ENCODE measurements at places on chromosomes 5 and 9.

- DNase-seq = no peak
These were observed 224.7 kb upstream of the GRAMD2B start for GRCh38 chr5:126198531-126198930.

DNA sequence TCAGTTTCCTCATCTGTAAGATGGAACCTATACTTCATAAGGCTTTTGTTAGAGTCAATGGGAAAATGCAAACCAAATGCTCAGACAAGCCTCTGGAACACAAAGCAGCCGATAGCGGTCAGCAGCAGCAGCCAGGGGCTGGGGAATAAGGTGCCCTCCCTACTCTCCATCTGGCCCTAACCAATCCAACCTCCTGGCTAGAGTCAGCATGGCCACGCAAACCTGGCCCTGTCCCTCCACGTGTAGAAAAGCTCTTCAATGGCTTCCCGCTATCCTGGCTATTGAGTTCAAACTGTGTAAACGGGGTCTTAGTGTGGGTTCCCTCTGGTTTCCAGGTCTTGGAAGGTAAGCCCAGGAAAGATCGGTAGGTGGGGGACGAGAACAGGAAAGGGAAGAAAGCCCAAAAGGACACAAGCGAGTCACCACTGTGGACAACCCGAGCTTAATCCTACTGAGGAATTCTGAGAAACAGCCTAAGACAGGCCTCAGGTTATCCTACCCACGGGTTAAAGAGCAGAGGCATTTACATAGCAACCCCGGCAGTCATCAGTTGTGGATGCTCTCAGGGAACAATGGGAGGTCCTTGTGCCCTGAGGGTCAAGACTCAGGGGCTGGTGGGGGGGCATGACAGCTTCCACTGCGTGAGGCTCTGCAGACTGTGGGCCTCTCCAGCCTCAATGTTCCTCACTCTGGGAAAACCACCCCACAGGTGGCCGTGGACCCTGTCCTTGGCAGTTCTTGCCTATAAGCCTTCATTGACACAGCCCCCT lies 30.9 kb downstream of the FABP6 start:
- no peak for DNase-seq

- DNase-seq = no peak
These were observed 221.9 kb downstream of the PDZD2 start for GRCh38 chr5:31860726-31861433.

- DNase-seq = no peak
These were observed 158.6 kb downstream of the GLIS3 start for GRCh38 chr9:4141296-4141695.

DNA sequence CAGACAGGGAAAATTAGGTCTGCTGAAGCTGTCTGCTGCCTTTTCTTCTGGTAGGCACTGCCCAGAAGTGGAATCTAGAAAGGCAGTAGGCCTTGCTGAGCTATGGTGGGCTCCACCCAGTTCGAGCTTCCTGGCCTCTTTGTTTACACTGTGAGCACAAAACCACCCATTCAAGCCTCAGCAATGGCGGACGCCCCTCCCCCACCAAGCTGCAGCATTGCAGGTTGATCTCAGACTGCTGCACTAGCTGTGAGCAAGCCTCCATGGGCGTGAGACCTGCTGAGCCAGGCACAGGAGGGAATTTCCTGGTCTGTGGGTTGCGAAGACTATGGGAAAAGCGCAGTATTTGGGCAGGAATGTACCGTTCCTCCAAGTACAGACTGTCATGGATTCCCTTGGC lies 18.5 kb downstream of the AGTPBP1 start:
- peak; percentile 32 for DNase-seq

DNA sequence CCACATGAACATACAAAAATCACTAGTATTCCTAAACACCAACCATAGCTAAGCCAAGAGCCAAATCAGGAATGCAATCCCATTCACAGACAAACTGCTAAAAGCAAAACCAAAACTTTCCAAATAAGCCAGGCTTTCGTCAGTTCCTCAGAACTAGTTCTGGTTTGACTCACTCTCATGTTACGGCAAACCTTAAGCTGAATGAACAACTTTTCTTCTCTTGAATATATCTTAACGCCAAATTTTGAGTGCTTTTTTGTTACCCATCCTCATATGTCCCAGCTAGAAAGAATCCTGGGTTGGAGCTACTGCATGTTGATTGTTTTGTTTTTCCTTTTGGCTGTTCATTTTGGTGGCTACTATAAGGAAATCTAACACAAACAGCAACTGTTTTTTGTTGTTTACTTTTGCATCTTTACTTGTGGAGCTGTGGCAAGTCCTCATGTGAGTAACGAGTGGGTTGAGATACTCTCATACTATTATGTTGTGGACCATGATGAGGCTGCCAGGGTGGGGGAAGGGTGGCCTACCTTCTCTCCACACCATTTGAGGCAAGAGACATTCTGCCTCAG lies at the start of gene PDCD1LG2:
TSS of gene PDCD1LG2 (plus strand) at position 172 of the 572 bp plus-strand sequence. CDS start 12,016 bp downstream, outside the sequence.
- DNase-seq = peak; percentile 68

DNA sequence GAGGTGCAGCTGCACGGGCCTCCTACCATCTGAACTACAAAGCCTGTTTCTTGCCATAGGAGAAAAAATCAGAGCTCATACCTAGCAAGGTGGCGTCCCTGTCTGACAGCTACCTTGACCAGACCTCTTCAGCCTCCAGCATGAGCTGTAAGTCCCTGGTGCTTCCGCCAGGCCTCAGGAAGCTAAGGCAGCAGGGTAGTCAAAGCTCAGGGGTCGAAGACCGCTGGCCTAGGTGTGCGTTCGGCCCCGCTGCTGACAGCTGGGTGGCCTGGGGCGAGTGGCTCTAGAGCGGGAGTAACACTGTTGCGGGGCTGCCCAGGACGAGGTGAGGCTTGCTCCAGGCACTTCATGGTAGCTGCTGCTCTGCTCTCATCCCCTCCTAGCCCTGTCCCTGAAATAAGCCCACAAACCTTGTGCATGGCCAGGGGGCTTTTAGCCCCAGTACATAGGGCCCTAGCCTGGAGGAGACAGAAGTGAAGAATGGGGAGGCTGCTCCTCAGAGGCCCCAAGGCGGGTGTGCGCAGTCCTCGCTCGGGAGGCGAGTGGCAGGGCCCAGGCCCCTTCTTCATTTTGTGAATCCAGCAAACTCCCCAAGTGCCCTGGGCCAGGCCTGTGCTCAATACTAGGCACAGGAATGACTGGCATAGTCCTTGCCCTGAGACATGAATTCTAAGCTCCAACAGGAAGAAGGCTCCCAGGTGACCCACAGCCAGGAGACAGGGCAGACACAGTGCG lies 5.4 kb downstream of the TOR2A start:
- DNase-seq = no peak

DNA sequence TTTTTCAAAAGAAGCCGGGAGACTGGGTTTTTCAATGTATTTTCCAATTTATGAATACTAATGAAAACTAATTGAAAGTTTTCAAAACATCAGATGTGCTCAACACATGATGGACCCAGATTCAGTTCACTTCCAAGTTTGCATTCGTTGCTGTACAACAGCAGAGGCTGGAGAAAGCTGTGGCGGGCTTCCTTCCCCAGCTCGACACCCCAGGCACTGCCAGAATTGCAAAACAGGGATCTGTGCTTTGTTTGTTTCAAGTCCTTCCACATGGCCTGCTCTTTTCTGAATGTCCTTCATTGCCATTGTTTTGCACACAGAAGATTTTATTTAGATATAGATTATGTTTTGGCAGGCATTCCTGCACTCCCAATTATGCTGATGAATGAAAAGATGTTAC lies 30.3 kb upstream of the INSYN2B start:
- no peak for DNase-seq

DNA sequence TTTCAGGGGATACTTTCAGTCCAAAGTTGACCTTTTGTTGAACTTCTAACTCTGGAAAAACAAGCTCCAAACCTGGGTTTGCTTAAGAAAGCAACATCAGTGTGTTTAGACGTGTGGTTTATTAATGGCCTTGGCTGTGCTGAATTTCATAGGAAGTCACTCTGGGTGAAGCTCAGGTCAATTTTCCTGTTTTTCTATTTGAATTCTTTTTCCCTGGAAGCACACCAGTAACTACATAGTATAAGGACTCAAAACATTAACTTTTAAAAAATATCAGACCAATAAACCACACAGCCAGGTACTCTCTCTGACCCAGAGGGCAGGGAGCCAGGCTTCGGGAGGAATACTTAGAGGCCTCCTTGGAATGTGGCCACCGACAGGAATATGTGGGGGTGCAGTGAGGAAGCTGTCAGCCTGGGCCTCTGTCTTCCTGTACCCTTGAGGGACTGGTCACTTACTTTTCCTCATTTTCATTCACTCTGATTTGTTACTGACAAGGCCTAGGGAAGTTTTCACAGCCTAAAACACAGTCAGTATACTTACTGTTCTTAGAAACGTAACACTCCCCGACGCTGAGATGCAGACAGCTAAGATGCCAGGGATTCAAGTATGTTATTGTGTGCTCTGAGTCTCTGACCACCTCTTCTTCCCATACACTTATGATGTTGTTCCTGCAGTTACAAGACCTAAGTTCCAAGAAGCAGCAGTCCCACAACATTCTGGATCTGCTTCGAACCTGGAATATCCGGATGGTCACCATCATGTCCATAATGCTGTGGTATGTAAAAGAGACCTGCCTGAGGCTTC lies 18.9 kb downstream of the SLC22A5 start:
- DNase-seq = no peak

- no peak for DNase-seq
These were observed 439.0 kb downstream of the ENC1 start for GRCh38 chr5:74201334-74202081.

DNA sequence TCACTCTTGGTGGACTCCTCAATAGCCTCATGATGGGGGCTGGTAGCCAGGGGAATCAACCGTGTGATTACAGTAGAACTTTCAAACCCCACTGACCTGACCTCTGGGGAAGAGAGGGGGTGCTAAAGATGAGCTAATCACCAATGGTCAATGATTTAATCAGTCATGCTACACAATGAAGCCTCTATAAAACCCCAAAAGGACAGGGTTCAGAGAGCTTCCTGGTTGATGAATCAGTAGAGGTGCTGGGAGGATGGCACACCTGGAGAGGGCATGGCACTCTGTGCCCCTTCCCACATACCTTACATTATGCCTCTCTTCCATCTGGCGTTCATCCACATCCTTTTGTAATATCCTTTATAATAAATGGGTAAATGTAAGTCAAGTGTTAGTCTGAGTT lies 8.9 kb upstream of the SH3TC2 start:
- DNase-seq = no peak

DNA sequence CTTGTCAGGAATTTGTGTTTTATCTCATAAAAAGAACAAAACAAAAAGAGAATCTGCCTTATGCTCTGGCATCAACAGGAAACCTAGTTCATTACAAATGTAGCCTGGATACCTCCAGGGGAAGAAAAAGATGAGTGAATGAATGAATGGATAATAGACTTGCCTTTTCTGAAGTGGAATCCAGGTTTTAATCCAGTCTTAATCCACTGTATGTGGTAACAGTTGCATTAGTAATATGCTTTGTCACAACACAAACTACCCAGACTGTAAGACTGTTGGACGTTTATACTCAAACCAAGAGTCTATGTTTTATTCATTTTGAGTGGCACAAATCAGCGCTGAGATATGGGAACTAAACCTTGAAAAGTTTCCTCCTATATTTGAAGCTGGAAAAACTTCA lies 32.1 kb upstream of the MAP3K1 start:
- DNase-seq = no peak

DNA sequence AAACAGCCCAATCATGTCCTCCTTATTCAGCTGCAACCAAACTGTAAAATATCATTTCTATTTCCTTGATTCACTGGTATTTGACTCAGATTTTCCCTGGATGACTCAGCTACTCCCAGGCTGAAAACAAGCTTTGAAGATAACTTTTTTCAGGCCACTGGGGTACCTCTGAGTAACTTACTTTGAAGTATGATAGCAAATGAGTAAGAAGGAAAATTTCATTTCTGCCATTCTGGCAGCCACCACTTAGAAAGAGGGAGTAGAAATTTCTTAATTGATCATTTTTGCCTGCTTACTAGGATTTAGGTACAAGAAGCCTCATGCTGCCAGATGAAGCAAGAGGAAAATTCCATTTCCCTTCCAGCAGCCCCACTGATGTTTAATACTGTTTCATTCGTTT lies 247.4 kb downstream of the PRELID2 start:
- DNase-seq = no peak

DNA sequence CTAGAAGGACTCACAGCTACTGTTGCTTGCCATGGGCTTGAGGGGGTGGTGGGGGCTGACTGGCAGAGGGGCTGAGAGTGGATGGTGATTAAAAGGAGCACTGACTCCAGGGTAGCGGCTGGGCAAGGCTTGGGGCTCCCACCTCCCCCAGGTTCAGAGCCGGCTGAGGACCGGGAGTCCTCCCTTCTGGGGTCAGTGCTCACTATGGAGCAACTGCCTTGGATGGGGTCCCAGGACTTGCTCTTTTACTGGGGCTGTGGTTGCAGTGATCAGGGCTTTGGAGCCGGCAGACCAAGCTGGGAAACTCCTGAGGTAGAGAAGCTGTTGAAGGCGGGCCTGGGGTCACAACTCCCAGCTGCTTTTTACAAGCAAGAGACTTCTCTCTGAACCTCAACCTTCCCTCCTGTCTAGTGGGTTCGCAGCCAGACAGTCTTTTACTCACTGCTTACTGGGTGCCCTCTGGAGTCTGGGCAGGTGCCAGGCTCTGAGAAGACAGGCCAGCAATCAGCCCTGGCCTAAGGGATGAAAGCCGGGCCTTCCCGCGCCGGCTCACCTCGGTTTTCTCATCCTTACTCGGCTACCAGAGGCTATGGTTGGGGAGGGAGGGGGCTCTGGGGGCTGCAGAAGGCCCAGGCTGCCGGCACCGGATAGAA lies 795 bp upstream of the ASS1 start:
- DNase-seq = no peak

DNA sequence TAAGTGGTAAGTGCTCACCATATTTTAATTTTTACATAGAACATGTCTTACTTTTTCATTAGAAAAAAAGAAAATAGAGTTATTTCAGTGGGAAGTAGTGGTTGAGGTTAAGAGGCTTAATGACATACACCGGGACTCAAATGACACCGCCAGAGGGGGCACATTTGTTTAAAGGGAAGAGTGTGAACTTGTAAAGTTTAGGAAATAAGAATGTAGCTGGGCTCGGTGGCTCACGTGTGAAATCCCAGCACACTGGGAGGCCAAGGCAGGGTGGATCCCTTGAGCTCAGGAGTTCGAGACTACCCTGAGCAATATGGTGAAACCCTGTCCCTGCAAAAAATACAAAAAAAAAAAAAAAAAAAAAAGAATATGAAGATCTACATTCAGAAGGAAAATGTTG lies 43.4 kb upstream of the TNFAIP8 start:
- no peak for DNase-seq

- DNase-seq = no peak
These were observed 16.4 kb downstream of the RAB14 start for GRCh38 chr9:121185178-121185745.

All from activated T-cell treated with anti-CD3 and anti-CD28 coated beads, Interleukin-2, amount 50 U/mL, for 48 hours (primary cell).